ENCODE measurements at places on chromosomes 5 and 9.

DNA sequence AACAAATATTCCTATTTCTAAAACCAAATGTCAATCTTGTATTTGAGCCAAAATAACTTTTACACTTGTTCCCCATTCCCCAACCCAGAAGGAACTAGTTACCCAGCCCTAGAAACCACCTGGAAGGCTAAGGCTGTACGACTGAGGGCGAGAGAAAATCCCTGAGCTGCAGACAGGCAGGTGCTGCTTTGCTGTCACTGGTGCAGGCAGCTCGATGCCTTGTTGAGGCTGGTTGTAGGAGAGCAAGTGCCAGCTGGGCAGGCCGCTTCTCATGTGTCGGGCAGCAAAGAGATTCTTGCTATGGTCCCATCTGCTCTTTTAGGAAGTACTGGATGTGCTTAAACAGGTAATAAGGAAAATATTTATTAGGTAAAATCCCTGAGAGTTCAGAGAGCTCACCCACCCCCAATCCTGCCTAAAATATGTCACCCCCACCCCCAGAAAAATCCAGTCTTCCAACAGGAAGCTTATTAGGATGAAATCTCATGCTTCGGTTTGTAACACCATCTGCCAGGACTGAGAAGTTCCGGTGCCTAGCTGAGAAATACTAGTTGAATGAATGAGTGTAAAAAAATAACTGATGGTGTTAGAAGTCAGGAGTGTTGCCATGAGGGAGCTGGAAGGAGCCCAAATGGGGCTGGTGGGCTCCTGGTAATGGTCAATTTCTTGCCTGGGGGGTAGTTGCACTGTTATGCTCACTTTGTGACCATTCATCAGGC is 91.1 kb upstream of the DMRT1 start:
- DNase-seq, result no peak

DNA sequence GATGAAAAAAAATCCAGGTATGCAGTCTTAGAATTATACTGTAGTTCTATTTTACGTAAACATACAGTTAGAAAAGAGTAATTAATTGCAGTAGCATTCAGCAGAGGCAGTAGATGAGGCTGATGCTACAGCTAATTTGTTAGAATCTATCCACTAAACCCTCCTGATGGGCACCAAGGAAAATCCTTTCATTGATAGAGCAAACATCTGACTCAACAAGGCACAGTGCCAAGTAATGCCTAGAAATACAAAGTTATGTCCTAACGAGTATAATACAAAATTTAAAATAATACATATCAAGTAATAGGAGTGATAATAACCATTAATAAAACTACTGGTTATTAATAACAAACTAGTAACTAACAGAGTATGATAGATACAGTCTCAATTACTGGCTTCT is 9.0 kb downstream of the MOCS2 start:
- DNase-seq, result no peak

DNA sequence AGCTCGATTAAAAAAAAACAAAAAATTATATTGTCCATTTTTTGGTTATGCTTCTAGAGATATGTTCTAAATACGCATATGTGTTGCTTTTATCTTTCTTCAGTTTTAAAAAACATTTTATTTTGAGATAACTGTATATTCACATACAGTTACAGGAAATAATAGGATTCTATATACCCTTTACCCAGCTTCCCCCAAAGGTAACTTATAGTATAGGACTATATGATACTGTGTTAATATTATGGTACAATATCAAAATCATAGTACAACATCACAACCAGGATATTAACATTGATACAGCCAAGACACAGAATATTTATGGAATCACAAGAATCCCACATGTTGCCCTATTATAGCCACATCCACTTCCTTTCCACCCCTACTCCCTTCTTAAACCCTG is 9.5 kb upstream of the MACIR start:
- no peak for DNase-seq

DNA sequence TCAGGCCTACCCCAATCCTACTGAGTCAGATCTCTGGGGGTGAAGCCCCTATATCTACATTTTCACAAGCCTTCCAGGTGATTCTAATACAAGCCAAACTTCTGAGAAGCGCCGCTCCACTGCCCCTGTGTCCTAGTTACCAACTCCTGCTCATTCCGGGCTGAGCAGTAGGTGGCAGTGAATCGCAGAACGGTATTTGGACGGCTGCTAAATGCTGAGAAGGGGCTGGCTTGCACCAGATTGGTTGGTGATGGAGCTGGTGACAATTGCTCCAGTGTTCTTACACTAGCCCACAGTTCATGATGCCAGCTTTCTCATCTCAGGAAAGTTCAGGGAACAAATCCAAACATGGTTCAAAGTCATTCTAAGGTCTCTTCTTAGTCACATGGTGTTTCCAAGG is 31.1 kb upstream of the FGF1 start:
- DNase-seq, result no peak

DNA sequence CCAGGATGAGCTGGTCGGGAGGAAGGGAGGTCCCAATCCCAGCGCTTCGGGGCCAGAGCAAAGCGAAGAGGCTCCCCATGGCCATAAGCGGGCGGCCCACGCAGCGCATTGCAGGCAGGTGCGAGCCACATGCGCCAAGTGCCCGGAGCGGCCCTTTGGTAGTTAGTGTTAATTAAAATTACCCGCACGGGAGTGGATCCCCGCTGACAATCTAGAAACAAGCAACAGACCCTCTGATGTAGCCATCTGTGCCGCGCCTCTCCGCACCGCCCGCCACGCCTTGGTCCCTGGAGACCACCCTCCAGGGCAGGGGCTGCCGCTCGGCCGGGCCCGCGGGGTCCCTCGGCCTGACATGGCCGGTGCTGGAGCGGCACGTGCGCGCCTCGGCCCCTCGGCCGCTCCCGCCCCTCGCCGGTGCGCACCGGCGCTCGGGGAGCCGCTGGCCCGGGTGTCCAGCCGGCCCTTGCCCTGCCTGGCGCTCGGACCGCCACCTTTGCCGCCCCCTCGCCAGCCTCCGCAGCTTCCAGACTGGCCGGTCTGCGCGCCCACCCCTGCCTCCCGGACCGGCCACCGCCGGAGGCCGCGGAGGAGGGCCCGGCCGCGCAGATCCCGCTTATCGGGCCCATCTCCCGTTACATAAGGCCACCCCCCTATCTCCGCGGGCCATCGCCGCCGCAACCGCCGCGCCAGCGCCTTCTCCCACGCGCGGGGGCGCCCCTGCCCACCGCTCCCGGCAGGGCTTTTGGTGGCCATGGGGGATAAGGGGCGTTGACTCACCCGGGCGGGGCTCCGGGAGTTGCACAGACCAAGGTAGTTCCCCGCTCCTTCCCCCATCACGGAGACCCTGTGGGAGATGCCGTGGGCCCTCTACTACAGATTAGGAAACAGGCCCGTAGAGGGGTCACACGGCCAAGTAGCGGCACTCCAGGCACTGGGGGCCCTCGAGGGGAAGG is 1.9 kb upstream of the IL13 start:
- no peak for DNase-seq

DNA sequence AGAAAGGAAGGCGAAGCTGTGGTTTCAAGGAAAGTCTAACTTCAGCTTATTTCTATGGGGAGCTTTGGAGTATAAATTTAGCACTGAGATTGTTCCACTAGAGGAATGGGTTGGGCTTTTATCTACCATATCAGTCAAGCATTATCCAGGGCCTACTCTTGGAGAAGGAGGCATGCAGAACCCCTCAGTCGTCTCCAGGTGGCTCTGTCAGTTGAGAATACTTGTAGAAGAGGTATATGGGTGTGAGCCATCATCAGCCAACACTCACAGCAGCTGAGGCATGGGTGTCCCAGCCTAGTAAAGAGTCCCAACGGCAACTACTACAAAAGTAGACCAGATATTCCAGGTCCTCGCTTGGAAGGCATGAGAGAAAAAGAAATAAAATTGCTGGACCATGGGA is 548.5 kb upstream of the GRAMD2B start:
- no peak for DNase-seq

GRCh38 chr9:4495537-4495936 is 5.3 kb downstream of the SLC1A1 start:
- DNase-seq, result no peak

DNA sequence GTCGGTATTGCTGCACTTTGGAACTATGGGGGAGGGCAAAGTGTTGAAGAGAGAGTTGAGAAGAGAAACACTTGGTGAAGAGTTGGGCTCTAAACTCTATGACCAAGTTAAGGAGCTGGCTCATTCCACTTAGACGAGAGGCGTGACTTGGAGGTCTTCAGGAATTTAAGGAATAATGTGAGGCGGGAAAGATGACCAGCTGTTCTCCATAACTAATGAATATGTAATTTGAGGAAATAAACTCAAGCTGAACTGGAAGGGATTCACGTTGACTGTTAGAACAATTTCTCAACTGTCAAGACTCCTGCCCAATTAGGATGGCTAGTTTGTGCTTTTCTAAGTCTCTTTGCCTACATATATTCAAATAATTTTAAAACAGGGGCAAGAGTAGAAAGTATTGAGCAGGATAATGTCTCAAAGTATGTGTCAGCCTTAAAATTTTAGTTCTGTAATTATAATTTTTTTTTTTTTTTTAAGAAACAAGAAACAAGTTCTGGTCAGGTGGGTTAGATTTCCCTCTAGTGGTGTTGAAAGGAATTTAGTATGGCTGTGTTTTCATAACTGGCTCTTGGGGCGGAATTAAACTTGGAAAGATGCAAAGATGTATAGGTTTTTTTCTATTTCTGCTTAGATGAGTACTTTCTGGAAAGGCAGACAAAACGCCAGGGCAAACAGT is 33.4 kb downstream of the TMEM252 start:
- no peak for DNase-seq

- DNase-seq, result no peak
Observed at GRCh38 chr5:10049858-10050455, 199.7 kb downstream of the ATPSCKMT start.

Measured in stimulated activated CD8-positive, alpha-beta memory T cell treated with anti-CD3 and anti-CD28 coated beads, Interleukin-15, amount 100 ng/mL, for 4 hours (primary cell).